Endothelial cell of umbilical vein (primary cell): ENCODE measurements at places on chromosomes 11 and 22.
A peak's percentile ranks its signal among the peaks of the same experiment; 100 is the strongest.

- peak; percentile 55 for DNase-seq
These were observed 8.2 kb upstream of the NAP1L4 start for GRCh38 chr11:3000032-3000961.

GRCh38 chr11:110772863-110773262, 60.6 kb upstream of the ARHGAP20 start:
- DNase-seq, result no peak

DNA sequence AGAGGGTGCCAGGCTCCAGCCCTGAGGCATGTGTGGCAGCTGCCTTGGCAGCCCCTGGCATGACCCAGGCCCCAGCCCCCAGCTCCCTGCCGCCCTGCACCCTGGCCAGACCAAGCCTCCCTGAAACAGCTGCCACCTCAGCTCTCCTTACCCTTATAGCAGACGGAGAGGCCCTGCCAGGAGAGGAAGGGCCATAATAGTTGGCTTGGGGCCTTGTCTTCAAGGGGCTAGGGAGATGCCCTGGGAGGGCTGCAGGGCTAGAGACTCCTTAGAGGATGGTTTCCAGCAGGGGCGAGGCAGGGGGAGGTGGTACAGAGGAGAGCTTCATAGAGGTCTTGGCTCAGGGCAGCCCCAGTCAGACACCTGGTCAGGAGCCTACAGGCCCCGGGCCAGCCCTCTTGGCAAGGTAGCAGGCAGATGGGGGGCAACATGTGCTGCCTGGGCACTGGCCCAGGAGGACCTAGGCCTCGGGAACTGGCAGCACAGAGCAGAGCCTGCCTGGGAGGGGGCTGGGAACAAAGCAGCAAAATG, 13.0 kb downstream of the SMTN start:
- no peak for DNase-seq

GRCh38 chr22:30253205-30253852, 6.8 kb upstream of the LIF start:
- DNase-seq, result no peak

DNA sequence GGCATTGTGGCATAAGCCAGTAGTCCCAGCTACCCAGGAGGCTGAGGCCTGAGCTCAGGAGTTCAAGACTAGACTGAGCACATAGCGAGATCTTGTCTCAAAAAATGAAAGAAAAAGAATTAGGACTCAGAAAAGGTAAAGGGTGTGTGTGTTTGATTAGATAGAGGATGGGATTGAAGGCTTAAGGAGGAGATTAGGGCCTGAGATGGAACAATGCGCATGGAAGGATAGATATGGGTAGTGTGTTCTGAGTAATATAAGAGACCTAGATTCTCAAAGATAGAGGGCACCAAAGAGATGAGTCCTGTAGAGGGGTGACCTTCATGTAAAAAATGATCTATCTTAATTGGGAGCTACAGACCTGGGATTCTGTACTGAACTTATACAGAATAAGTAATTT, 17.3 kb upstream of the RAB30 start:
- no peak for DNase-seq

DNA sequence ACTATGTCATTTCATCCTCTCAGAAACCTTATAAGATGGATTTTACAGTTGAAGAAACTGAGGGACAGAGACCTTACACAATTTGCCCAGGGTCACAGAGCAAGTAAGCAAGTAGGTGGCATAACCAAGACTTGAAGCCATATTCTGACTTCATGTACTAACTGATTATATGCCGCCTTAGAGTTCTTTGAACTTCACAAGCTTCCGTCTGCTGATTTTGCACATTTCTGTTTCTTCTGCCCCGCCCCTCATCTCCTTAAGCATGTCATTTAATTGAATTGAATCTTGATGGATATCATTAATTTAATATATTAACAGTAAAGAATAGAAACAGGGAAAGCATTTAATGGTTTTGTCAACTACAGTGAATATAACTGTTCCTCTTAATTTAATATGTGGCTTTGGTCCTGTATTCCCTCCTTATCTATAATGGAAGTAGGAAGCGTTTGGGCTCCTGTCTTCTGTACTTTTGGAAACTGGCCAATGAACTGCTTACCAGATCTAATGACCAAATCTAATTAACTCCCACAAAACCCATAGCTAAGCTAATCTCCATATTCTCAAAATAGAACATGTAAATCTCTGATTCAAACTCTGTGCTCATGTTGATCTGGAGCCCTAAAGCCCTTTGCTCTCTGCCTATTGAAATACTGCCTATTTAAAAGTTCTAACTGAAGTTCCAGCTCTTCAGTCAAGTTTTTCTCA, 30.4 kb downstream of the SIK2 start:
- no peak for DNase-seq

- no peak for DNase-seq
These were observed 6.2 kb upstream of the RGL4 start for GRCh38 chr22:23684561-23685031.

GRCh38 chr11:73818846-73819245, 31.2 kb downstream of the MRPL48 start:
- DNase-seq, result peak; percentile 12

DNA sequence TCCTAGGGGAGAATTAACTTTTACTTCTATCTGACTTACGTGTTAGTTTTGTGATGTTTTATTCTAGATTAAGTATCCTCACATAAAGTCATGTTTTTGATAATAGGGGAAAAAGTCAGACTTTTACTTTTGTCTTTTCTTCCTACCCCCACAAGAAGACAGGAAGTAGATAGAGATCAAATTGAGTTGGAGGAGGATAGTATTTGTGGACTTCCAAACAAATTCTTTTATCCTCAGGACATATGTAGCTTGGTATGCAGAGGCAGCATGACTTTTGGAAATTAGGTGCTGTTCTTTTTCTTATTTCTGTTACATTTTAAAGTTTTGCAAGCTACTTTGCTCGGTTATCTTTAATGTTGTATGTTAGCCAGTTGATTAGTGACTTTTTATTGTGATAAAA, 61.4 kb downstream of the MTMR3 start:
- no peak for DNase-seq

DNA sequence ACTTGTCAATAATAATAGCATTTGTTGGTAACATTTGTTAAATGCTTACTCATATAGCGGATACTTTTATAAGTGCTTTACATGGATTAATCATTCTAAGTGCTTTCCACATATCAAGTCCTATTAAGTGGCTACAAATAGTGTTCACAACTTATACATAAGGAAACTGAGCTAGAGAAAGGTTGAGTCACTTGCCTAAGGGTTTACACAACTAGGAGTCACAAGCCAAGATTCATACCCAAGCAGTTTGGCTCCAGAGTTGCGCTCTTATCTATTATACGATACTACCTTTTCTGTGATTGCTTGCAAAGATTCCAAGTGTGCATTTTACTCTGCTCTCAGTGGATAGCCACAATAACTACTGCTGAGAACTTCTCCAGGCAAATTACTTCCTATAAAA, 215.9 kb upstream of the CCDC90B start:
- DNase-seq, result no peak

DNA sequence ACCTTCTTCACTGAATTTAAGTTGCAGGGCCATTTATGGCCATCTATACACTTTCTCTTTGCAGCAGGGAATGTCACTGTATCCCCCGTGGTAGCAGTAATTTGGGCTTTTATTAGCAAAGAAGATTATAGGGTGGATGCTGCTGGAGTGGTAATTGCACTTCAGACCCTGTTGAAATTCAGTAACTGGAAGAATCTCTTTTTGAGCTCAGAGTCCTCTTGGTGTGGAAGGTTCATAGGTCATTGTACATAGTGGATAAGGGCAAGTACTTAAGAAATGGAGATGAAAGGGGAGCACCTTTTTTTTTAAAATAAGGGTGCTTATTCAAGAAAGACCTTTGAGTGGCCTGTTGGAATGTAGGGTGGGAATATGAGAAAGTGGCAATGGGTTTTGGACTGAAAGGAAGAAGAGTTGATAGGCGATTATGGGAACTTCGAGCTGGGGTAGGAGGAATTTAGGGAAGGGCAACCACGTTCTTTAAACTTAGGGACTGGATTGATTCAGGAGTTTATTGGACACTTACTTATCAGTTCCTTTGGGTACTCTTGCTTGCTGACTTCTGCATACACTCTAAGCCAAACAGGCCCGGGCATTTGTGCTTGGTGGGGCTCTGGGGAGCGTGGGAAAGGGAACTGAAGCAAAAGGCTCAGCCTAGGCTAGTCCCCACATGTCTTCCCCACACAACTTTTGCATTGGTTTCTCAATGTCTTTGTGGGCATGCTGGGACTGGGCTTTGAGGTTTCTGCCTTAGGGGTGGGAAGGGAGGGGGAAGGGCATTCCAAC, 26.5 kb downstream of the CTNND1 start:
- no peak for DNase-seq
